ENCODE measurements at places on chromosomes 1 and 21.
A peak's percentile ranks its signal among the peaks of the same experiment; 100 is the strongest.

DNA sequence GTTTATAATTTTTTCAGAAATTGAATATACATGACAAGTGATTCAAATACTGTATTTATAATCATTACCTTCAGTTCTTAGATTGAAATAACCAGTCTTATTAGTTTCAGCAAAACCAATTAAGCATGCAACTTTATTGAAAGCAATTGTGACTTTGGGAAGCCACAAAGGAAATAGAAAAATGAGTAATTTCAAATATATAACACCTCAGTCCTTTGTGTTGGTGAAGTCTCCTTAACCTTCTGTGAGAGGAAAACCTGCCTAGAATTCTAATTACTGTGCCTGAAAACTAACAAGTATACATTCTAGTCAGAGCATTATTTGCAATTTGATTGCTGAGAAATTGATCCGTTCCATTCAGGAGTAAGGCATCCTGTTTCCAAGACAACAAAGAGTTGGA is 95.8 kb downstream of the S1PR1 start:
- DNase-seq: no peak

DNA sequence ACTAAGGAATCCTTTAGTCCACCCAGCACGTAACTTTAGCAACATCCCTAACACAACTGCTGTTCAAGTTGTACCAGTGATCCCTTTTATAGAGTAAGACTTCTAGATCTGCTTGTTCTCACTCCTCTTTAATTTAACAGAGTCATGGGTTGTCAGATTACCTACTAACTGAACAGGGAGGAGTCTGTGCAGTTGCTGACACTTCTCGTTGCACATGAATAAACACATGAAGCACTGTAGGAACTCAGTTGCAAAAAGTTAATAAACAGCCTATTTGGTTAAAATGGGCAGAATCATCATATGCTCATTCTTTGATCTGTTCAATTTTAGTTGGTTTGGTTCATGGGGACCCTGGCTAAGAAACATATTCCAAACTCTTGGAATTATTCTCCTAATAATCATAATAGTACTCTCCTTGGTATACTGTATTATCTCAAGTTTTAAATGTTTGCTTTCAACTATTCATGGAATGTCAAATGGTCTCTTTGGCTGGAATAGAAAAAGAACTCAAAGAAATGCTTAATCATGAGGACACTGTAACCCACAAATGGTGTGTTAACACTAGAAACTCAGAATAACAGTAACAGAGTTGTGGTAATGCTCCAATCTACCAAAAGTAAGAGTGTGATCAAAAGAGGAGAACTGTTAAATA is 15.6 kb downstream of the PLPPR5 start:
- no peak for DNase-seq

DNA sequence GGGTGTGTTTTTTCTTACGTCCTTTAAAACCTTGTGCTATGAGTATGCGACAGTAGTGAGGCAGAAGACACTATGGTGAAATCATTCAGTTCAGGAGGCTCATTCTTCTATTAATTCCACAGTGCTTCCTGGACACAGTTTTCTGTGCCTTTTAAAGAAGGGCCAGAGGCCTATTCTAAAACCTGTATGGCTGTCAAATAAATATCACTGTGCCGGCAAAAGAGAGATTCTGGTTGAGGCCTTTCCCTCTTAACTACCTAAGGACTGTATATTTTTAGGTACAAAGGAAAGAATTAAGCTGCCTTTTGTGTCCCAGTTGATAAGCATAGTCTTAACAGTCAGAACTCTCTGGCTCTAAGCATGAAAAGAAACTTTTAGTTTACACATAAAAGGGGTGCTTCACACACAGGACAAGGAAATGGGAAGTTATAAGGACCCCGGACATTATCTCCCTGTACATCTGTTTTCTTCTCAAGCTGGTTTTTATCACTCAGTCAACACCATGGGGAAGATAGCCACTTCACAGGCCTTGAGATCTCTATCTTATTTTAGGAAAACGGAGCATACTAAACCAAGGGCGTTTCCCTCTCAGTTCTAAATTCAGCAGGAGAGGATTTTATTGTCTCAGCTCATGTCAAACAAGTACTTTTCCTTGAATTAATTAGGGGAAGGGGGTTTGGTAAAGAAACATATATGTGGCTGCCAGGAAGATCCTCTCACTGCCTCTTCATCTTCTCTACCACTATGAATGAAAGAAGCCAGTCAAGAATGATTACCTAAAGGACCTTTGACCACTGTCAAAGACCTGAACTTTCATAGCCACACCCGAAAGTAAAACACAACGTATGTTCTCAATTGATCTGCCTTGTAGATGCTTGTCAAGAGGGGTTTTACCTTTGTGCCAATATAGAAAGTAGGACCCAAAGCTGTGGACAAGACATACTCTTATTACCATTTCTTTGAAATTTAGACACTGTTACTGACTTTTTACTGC is 71.4 kb upstream of the HSPA13 start:
- no peak for DNase-seq

GRCh38 chr1:28878796-28879195 is 35.6 kb upstream of the EPB41 start:
- no peak for DNase-seq

GRCh38 chr1:59146651-59147358 is 150.1 kb upstream of the FGGY start:
- DNase-seq: peak; percentile 62

GRCh38 chr1:1906185-1907097 is 8.6 kb upstream of the CALML6 start:
- peak; percentile 89 for DNase-seq

DNA sequence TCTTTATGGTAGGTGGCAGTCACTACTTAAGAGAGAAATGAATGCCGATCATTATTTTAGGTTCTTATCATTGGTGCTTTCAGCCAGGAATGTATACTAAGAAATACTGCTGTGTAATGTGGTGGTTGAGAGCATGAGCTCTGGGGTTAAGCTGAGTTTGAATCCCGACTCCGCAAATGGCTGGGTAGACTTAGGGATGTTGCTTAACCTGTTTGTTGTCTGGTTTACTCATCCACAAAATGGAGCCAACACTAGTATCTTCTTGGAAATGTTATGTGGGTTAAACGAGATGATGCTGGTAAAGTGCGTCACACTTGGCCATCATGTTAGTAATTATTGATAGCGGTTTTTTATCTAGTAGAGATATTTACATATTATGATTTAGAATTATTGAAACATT is 83.8 kb downstream of the WDR3 start:
- DNase-seq: no peak

- DNase-seq: peak; percentile 90
Measured at GRCh38 chr1:77889671-77890070, 1.2 kb downstream of the NEXN start.

DNA sequence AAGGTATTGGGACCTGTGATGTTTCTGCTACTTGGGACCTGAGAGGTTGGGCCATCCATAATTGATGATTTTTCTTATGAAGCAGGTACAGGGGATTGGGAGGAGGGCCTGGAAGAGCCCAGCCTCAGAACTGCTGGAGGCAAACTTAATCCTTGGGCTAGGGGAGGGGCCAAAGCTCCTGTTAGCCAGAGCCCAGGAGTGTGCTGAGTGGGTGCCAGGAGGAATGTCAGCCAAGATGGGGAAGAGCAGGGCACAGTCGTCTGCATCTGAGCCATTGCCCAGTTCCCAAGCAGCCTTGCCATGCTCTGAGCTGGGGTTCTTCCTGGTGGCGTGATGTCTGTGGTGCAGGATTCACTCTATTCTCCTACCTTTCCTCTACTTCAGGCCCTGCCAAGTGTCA is 5.8 kb downstream of the MAPKAPK2 start:
- DNase-seq: no peak

DNA sequence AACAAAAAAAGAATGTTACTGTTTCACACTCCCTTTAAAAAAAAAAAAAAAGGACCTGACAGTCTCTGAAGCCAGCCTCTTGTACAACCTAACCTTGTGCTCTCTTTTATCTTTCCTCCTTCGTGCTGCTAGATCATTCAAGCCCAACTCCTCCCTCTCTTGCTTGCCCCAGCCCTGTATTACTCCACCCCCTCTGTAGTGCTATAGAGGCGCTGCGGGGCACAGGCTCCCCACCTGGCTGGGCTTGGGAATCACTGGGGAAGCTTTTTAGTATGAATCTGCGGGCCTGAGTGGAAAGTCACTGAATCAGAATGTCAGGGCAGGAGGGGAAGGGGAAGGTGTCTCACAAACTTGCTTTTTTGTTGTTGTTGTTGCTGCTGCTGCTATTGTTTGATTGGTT is 383.7 kb upstream of the CAMK1G start:
- DNase-seq: no peak

- DNase-seq: no peak
Measured at GRCh38 chr1:62810420-62811274, 26.7 kb downstream of the ATG4C start.

DNA sequence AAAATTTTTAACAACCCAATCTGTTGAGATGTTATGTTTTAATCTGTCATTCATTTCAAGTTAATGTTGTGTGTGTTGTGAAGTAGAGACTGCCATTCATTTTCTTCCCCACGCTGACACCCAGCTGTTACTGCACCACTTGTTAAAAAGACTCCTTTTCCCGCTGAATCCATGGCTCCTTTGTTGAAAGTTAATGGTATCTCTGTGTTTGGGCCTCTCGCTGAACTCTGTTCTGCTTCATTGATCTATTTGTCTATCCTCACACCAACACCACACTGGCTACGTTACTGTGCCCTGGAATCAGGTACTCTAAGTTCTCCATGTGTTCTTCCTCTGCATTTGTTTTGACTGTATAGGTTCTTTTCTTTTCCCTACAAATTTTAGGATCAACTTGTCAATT is 58.2 kb downstream of the PDE9A start:
- no peak for DNase-seq

GRCh38 chr1:226870026-226870400 is 403 bp upstream of the PSEN2 start:
- DNase-seq: no peak

GRCh38 chr1:106964495-106964894 is 92.0 kb upstream of the PRMT6 start:
- DNase-seq: no peak

GRCh38 chr1:99305626-99306025 is 41.3 kb downstream of the PLPPR4 start:
- peak; percentile 45 for DNase-seq

DNA sequence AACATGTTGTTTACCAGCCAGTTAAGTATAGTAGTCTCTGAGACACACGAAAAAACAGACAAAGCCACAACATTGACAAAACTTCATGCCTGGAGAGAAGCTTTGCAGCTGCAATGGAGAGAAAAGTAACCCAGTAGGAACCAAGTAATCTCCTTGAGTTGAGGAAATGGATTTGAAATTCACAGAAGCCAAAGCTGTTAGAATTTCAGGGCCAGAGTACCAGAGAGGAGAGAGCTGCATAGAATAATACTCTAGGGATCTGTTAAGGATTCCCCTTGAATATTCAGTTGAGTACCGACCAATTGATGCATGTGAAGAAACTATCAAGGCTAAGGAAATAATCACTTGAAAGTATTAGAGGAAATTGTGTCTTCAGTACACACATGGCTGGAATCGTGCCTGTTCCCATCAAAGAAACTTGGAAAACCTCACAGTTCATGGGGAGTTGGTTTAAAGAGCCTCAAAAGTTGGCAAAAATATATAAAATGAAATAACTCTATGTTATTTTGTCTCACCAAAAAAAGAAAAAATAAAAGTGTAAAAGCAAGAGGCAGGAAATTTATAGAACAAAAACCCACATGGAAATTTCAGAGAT is 324.0 kb upstream of the NEGR1 start:
- no peak for DNase-seq

DNA sequence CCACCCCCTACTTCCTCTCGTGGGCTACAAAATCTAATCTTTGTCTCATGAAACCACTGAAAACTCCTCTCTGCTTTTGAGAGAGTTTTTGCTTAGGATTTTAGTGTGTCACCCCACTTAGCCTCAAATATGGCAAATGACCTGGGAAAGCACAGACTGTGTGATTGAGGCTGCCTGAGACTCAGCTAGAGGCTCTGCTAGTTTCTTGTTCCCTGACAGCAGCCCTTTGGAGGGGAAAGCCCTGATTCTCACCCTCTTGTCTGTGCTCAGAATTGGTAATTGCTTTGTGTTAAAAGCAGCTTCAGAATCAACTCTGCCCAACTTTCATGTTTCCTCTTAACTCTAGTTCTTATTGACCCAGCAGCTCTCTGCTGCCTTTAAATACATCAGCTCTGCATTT is 85.6 kb upstream of the ZP4 start:
- DNase-seq: no peak

DNA sequence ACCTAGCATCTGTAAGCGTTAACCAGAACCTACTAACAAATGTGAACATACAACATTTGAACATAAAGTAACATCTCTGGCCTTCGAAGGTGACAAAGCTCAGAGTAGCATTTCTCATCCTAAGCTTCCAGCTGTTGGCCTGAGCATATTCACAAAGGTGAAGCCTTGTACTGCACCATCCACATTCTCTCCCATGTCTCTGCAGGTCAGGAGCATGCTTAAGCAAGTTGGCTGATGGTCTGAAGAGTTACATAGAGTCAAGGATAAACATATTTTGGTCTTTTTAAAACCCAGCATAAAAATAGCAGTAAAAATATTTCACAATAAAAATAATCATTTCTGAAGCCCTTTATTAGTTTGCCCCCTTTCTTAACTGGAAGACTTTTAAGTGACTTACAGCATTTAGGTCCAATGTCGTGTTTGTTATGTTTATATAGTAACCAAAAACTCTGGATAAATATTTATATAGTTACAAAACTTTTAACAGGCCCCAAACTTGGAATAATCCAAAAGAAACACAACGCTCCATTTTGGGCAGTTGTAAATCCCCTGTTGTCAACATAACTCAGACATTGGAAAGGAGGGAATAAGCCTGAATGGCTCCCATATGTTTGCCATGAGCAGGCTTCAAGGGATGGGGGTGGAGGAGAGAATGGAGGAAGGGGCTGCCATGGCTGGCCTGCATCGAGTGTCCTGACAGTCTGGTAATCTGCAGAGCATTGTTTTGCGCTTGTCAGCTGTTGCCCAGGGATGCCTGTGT is 42.8 kb upstream of the ENAH start:
- no peak for DNase-seq

GRCh38 chr1:110680036-110680735 is 5.4 kb upstream of the KCNA3 start:
- no peak for DNase-seq

GRCh38 chr1:115429884-115430283 is 91.8 kb upstream of the NGF start:
- DNase-seq: peak; percentile 86
